Ovary (tissue), 10 donors: ENCODE measurements at places on chromosomes 16 and 17. TPM values are rescaled to one million over a fixed set of nuclear protein-coding genes. Genes with fewer than 3 reads are reported as not detected.

Gene GP1BA
- total RNA-seq: not detected

Gene DPEP3
- total RNA-seq: not detected

DNA sequence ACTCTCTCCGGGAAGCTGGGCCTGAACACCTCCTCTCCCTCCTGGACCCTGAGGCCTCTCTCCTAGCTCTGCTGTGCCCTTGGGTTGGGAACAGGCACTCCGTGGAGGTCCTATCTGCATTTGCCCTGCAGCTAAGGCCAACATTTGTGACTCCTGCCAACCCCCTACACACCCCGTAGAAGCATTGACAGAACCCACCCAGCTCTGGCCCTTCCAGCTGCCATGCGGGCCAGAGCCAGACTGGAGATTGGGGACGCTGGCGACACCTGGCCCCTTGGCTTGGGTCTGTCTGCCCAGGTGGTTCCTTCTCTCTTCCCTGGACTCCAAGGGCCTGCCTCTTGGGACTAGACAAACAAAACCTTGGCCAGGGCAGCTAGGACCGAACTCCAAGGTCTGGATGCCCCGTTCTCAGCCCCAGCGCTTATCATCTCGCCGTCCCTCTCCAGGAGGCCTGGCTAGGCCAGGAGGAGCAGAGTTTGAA lies 644 bp upstream of the RHBDF2 start:
- no peaks in the 10 kb centered on the region for H3K27me3 ChIP-seq
- H3K4me3 ChIP-seq: peak overlapping the region; percentile 38
- peak overlapping the region; percentile 23 for H3K27ac ChIP-seq
- peaks cover 25% of the 10 kb centered on the region for H3K4me1 ChIP-seq

DNA sequence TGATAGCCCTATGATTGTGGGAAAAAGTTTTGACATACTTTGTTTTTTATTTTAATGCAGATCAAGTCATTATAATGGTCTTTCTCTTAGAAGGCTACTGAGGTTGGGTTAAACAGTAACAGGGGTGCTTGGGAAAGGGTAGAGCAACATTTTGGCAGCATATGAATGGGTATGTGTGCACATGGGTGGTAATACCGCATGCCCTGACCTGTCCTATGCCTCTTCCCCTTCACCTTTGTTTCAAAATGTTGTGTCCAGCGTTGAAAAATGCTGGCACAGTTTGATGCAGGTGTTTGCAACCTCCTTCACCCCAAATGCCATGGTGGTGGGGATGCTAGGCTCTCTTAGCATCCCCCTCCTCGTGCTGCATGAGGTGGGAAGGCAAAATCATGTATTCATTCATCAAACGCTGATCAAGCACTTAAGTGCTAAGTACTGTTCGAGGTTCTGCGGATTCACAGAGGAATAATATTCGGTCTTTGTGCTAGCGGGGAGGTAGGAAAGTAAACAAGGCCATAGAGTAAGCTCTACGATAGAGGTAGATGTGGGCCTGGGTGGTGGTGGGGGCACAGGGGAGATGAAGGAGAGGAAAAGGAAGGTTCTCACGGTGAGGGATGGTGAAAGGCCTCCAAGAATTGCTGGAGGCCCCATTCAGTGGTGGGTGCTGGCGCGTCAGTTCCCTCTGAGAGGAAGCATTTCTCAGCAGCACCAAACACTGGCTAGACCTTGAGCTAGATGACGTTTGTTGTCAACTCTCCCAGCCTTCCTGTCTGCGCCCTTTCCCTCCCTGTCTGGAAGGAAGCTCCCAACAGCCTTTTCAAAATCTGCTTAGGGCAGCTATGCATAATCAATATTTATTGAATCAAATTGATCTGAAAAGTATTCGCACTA lies 13.3 kb upstream of the MARCHF10 start:
- H3K4me3 ChIP-seq: no peak overlapping the region
- H3K36me3 ChIP-seq: no peaks in the 10 kb centered on the region
- no peak overlapping the region for H3K27ac ChIP-seq
- DNase-seq: no peak
- H3K27me3 ChIP-seq: no peaks in the 10 kb centered on the region
- H3K4me1 ChIP-seq: no peaks in the 10 kb centered on the region

Gene DHX58
- 8.6 TPM for total RNA-seq

Gene CCR7
- total RNA-seq: 0.36 TPM

Gene MRM1
- 8.1 TPM for total RNA-seq
